ENCODE measurements at places on chromosomes 7 and 10.

DNA sequence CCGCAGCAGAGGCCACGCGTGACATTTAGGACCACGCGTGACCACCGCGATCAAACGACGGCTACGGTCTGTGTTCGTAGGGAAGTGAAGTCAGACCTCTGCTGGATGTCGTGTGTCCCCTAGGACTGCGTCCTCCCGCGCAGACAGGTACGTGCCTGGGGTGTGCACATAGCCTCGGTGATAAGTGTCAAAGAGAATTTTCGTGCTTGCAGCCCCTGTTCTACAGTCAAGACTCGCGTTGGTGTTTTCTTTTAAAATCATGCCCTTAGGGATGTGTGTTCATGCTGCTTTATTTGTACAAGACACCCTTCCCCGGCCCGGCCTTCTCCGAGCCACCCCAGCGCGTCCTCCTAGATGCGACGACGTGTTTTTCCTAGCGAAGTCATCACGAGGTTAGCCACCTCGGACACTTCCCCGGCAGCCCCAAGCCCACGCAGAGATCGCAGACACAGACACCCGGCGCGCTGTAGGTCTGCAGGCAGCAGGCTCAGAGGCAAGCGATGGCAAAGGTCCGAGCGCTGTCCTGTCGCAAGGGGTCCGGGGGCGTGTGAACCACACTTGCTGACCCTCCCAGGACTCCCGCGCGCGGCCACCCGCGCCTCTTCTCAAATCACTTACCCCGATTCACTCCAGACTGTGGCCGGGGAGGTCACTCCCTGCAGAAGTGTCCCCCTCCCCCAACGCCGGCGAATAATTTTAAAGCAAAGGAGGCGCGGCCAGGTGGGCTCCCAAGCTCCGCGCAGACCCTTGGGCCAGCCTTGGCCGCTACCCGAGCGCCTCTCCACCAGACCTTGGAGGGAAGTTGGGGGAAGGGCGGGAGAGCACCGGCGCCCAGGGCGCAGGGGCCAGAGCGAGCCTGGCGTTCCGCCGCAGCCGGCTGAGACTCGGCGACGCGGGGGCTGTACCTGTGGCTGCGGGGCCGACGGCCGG, 552 bp downstream of the MKX start:
- no peak for DNase-seq

DNA sequence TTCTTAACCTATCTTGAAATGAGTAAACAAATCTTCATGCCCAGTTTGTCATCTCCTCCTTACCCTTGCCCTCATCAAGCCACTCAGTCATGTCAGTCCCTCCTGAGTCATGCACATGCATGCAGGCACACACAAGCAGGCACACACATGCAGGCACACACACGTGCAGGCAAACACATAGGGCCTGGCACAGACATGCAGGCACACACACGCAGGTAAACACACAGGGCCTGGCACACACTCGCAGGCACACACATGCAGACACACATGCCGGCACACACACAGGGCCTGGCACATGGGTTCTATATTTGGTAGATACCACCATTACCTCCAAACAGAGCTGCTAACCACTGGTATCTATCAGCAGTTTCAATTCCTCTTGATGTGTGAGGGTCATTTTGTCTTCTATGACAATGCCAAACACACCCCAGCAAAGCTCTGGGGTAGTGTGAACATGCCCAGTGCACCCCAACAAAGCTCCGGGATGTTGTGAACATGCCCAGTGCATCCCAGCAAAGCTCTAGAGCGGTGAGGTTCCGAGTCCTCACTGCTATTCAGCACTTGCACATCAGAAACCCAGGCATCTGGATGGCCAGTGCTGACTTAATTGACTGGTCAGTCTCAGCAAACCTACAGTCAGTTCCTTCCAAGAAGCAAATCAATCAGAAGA, 563.8 kb downstream of the PTPRN2 start:
- no peak for DNase-seq

- DNase-seq = no peak
Measured at GRCh38 chr10:79547973-79548372, 12.2 kb downstream of the SFTPA2 start.

GRCh38 chr10:72291019-72291532, 17.4 kb downstream of the DDIT4 start:
- no peak for DNase-seq

DNA sequence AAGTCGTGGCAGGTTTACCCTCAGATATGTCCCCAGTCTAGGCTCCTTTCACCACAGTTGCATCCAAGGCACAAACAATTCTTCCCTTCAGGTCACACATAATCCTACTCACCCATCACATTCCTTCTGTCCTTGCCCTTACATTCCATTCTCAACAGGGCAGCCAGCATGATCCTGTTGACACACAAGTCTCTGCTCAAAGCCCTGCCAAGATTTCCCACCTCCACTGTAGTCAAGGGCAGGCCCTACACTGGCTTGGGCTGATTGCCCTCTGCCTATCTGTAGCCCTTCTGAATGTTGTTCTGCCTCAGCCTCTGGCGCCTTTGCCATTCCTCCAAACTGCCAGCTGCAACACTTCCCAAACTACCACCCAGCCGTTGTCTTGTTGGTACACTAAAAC, 187.9 kb upstream of the AKR1E2 start:
- no peak for DNase-seq

DNA sequence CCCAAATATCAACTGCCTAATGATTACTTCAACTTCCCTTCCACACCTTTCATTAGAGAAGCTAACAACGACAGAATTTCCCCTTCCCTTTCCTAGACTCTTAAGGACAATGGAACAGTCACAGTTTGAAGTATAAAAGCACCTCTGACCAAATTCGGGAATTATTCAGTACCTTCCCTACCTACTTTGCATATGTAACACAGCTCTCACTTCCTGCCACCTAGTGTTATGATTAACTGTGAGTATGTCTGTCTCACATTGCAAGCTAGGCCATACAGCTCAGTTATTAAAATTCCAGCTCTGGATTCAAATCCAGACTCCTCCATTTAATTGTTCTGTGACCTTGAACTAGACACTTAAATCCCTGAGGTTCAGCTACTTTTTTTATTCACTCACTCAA, 44.8 kb upstream of the HPSE2 start:
- DNase-seq = no peak

Measured in stimulated activated CD4-positive, alpha-beta T cell treated with anti-CD3 and anti-CD28 coated beads, TNF-alpha, amount 100 ng/mL, for 24 hours (primary cell).